ENCODE measurements at places on chromosomes 7 and 10.

DNA sequence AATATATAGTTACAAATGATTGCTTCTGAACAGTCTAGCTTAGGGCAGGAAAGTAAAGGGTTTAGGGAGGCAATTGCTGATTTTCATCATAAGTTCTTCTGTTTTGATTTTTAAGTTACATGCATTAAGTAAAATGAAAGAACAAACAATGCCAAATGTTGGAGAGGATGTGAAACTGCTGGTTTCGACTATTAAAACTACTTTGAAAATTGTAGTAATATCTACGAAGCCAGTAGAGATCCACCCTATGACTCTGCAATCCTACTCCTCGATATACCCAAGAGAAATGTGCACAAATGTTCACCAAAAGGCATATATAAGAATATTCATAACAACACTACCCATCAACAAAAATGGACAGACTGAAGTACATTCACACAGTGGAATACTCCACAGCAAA lies 24.3 kb downstream of the PDZD8 start:
- no peak for DNase-seq

GRCh38 chr10:36491926-36492325 lies 633.5 kb upstream of the ANKRD30A start:
- no peak for DNase-seq

DNA sequence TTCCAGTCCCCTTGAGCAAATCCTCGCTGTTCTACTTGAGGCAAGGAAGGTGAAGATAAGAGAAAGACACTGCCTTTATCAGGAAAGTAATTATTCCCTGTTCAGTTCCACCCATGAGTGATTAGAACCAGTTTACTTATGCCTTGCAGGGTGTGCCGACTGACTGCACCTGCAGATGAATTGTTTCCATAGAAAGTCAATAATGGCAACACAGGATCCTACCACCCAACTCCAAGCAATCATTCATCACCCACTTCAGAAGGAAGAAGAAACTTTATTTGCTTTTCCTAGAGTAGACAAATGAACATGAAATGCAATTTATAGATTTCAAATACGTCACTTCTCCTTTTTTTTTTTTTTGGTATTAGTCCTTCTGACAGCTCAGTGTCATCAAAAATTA lies 383.9 kb downstream of the SORCS1 start:
- DNase-seq: no peak

GRCh38 chr7:35474100-35474499 lies 220.2 kb upstream of the TBX20 start:
- no peak for DNase-seq

DNA sequence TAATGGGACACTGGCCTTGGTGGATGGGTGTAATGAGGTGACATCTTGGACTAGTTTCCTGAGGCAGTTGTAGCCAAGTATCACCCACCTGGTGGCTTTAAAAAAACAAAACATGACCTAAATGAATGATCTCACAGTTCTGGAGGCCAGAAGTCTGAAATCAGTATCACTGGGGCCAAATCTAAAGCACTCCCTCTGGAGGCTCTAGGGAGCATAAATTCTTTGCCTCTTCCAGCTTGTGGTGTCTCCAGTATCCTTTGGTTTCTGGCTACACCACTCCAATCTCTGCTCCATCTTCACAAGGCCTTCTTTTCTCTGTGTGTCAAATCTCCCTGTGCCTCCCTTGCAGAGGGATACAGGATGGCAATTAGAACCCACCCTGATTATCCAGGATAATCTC lies 342.9 kb downstream of the CALN1 start:
- DNase-seq: no peak

- DNase-seq: no peak
Measured at GRCh38 chr10:118551535-118552100, 43.8 kb downstream of the PRLHR start.

GRCh38 chr10:89478085-89478738 lies 57.2 kb downstream of the SLC16A12 start:
- DNase-seq: no peak

- DNase-seq: no peak
Measured at GRCh38 chr7:68535266-68535665, 1063.0 kb upstream of the AUTS2 start.

GRCh38 chr7:5766321-5766761 lies 15.1 kb downstream of the RNF216 start:
- DNase-seq: no peak

GRCh38 chr10:101710059-101710695 lies 15.2 kb upstream of the FBXW4 start:
- no peak for DNase-seq

GRCh38 chr10:77531441-77532001 lies 106.1 kb downstream of the KCNMA1 start:
- no peak for DNase-seq
